IPS-NIHi11 (cell line): ENCODE measurements at places on chromosomes 2 and 18.

- no peak for DNase-seq
Measured at GRCh38 chr2:215793747-215794595, 219.4 kb downstream of the MREG start.

DNA sequence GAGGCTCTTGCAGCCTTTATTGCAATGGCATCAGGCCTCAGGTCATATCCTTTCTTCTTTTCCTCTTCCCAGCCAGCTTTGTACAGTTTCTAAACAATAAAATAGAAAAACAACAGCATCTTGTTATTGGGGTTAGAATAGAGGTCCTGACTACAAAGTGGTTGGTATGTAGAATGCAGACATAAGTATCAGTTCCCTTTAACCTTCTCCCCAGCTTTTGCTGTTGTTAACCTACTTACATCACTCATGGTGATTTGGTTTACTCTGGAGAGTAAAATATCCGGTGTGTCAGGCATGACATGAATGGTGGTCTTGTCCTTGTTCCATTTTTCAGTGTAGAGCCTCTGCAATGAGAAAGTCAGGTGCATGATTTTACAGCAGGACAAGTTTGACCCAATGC lies 69.8 kb downstream of the NEB start:
- DNase-seq: no peak

DNA sequence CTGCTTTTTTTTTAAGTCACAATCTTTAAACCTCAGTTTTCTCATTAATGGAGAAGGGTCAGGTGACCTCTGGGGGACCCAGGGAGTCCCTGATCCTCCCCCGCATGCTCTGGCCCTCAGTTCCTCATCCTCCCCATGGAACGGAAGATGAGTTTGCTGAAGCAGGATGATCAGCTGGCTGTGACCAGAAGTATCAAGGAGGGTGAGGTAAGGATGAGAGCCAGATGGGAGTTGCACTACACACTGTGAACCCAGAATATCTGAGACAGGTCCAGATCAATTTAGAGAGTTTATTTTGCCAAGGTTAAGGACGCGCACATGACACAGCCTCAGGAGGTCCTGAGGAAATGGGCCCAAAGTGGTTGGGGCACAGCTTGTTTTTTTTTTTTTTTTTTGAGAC lies 3.8 kb downstream of the CATIP start:
- no peak for DNase-seq

GRCh38 chr2:239991689-239992314 lies 33.3 kb downstream of the NDUFA10 start:
- peak; percentile 55 for DNase-seq

GRCh38 chr2:69774984-69775982 lies 33.3 kb downstream of the ANXA4 start:
- no peak for DNase-seq

DNA sequence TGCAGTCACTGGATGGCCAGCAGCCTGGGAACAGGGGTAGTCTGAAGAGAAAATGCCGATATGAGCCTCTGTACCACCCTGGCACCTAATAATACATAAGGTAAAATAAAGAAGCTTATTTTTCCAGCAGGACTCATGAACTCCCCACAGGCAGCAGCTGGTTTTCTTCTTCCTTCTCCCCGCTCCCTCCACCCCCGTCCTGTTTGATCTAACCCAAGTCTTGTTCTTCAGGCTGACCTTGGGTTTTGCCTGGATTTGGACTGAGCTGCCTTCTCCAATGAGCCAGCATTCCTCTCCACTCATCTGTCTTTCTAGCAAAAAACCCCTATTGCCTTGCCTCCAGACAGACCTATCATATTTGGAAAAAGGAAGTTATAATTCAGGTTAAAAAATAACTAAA lies 111.8 kb downstream of the CELF4 start:
- no peak for DNase-seq
